ENCODE measurements at places on chromosomes 2 and 18.
A peak's percentile ranks its signal among the peaks of the same experiment; 100 is the strongest.

DNA sequence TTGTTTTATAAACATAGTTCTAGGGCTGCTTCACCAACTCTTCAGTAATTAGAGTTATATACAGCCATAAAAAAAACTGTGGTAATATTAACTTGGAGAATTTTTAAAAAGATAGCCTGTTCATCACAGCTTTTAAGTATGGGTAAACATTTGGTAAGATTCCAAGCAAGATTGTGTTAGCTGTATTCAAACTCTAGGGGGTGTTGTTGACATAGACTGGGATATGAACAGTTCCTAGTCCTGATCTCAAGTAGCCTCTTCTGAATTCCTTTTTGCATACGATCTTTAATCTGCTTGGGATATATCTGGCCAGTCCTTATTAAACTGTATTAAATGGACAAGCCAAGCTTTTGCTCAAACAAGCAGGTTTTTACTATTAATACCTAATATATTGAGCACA lies 13.4 kb downstream of the NOP58 start:
- DNase-seq, result no peak

GRCh38 chr2:88693911-88694414 lies 2.5 kb downstream of the RPIA start:
- no peak for DNase-seq

DNA sequence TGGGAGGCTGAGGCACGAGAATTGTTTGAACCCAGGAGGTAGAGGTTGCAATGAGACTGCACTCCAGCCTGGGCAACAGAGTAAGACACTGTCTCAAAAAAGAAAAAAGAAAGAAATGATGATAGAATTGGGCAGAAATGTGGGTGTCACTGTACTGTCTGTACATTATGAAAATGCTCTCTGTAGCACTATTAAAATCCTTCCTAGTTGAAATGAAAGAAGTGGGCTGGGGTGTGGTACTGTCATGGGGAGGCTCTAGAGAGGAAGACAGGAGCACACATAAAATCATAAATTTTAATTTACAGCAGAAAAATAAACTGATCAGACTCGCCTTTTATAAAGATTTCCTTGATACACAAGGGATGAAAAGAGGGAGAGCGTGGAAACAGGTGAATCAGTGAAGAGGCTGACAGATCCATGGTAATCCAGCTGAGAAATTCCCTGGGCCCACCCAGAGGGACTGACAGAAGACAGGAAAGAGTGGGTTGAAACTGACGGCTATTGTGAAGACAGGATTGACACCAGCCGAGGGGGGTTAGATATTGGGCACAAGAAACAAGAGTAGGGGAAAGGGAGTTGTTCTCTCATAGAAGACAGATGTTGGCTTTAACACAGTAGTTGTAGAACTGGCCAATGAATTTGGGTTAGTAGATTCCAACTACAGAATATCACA lies 96.4 kb upstream of the ATL2 start:
- no peak for DNase-seq

GRCh38 chr2:240889601-240890560 lies 6.1 kb downstream of the MAB21L4 start:
- no peak for DNase-seq

- no peak for DNase-seq
These were observed 11.9 kb upstream of the INHBB start for GRCh38 chr2:120334068-120334467.

GRCh38 chr2:122748552-122749011 lies 993.1 kb downstream of the TSN start:
- no peak for DNase-seq

- no peak for DNase-seq
These were observed 33.7 kb upstream of the NPAS2 start for GRCh38 chr2:100786297-100786658.

GRCh38 chr18:2909431-2910140 lies 62.8 kb downstream of the EMILIN2 start:
- no peak for DNase-seq

GRCh38 chr2:159595410-159596046 lies 20.8 kb downstream of the BAZ2B start:
- no peak for DNase-seq

DNA sequence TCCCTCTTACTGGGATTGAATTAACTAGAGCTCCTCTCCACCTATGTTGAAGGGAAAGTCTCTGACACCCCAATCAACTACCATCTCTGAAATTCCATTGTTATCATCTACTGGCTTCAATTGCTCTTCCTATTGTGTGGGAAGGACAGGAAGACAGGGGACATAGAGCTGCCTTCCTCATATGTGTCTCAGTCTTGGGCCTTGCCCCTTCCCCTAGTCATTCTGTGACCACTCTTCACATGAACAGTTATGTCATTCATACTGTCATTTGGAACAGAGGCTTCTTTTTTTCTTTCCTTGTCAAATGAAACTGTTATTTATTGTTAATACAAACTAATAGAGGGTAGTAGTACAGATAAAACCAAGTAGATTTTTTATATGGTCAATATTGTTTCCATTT lies 69.6 kb upstream of the EMILIN2 start:
- no peak for DNase-seq

GRCh38 chr2:19868224-19868623 lies 33.6 kb downstream of the TTC32 start:
- no peak for DNase-seq

- no peak for DNase-seq
These were observed 72.6 kb upstream of the NOL4 start for GRCh38 chr18:34297287-34297686.

DNA sequence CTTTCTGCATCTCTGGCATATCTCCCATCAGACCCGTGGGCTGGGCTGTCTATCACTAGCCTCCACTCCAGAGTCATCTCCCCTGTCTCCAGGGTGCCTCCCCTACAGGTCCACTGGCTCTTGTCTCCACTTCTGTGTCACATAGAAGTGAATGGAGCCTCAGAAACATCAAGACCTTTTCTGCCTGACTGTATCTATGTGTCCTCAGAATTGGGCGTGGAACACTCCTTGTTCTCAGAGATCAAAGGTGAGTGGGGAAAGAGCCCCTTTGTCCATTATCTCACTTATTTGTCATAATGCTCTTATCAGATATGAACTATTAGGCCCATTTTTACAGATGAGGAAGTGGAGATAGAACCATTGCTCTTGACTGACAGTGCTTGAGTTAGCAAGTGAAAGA lies 211.0 kb downstream of the CYRIA start:
- no peak for DNase-seq

DNA sequence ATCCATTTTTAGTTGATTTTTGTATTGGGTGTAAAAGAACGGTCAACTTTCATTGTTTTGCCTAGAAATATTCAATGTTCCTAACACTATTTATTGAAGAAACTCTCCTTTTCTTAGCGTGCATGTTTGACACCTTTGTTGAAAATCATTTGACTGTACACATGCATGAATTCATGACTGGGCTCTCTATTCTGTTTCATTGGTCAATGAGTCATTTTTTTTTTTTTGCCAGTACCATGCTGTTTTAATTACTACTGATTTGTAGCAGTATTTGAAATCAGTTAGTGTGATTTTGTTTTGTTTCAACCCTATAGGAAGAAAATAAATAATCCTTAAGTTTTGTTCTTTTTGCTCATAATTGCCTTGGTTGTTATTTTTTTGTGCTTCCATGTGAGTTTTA lies 828.7 kb downstream of the SUCLG1 start:
- DNase-seq, result no peak

- DNase-seq, result peak; percentile 6
These were observed 28.0 kb downstream of the PNO1 start for GRCh38 chr2:68185541-68186164.

DNA sequence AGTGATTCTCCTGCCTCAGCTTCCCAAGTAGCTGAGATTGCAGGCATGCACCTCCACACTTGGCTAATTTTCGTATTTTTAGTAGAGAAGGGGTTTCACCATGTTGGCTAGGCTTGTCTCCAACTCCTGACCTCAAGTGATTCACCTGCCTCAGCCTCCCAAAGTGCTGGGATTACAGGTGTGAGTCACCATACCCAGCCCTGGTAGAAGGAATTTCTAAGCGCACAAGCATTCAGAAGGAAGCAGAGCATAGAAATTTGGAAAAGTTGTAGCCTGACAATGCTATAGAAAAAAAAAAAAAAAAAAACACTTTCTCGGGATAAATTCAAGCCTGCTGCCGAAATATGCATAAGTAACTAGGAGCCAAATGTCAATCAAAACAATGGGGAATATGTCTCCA lies 249.4 kb downstream of the GRB14 start:
- no peak for DNase-seq

- DNase-seq, result no peak
These were observed 7.7 kb upstream of the RHBDD1 start for GRCh38 chr2:226828191-226828590.

- DNase-seq, result no peak
These were observed 378.8 kb downstream of the PTPRM start for GRCh38 chr18:7945882-7946281.

- DNase-seq, result no peak
These were observed 7.4 kb downstream of the IL1R2 start for GRCh38 chr2:101998896-101999789.

- DNase-seq, result no peak
These were observed 165.5 kb downstream of the L3MBTL4 start for GRCh38 chr18:6249170-6249569.

DNA sequence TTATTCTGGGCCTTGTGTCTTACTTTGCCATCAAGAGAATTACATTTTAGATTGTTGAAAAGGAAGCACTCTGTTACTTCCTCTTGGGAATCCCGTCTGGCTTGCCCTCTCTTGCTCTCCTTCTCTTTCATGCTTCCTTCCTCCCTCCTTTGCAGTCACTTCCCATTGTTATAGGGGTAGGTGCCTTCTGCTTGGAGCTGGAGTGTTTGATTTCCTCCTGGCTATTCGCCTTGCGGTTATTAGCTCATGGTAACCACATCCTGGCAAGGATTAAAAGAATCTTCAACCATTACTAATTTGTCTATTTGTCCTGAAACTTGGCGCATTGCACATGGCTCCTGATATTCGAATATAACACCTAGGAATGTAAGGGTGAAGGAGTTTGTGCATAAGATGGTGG lies 115.0 kb downstream of the CERS6 start:
- DNase-seq, result no peak

GRCh38 chr2:9385841-9386240 lies 37.5 kb downstream of the ITGB1BP1 start:
- DNase-seq, result no peak

DNA sequence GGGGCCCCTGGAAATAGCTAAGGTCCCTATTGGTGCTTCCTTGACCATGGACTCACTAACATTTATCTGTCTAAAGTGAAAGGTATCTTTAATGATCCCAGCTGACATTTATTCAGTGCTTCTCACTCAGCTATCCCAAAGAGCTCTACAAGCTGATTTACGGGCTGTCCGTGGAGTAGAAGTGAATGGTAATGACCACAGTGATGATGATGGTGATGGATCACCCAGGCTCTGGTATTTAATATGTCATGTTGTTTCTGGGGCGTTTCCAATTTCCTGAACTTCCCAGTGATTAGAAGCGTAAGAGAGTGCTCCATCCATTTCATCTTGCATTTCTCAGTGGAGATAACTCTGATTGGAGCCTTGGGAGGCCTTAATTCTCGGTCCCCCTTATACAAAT lies 304.3 kb downstream of the HRH4 start:
- no peak for DNase-seq

- DNase-seq, result no peak
These were observed 223.5 kb downstream of the NDUFA10 start for GRCh38 chr2:239801404-239802184.

DNA sequence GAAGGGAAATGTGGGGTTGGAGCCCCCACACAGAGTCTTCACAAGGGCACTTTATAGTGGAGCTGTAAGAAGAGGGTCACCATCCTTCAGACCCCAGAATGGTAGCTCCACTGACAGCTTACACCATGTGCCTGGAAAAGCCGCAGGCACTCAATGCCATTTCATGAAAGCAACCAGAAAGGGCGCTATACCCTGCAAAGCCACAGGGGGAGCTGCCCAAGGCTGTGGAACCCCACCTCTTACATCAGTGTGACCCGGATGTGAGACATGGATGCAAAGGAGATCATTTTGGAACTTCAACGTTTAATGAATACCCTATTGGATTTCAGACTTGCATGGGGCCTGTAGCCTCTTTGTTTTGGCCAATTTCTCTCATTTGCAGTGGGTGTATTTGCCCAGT lies 694.7 kb downstream of the CBLN2 start:
- DNase-seq, result no peak

DNA sequence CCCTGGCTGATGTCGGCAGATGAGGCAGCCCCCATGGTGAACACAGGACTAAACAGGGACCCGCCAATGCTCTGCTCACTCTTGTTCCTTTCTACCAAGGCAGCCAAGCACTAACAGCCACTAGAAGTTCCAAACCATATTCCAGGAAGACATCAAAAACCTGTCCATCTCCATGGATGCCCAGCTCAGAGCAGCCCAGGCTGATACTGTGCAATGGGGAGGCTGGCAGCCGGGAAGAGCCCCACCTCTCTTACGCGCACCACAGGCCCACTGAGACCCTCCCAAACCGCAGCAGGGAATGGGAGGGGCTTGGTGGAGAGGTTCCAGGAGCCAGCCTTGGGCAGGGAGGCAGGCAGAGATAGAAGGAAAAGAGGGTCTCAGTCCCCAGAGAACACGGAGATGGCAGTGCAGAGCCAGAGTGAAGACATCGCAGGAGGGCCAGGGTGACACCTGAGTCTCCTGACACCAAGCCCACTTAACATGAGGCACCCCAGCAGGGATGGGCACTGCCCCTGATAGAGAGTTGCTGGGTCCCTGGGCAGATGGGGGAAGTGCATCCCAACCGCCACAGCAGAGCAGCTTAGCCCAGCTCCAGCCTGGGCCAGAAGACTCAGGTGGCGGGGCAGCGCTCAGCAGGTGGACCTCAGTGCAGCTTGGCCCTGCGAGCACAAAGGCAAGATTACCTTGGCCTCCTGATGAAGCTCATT lies 3.4 kb downstream of the HS6ST1 start:
- DNase-seq, result no peak

GRCh38 chr2:46394649-46395510 lies 84.5 kb upstream of the TMEM247 start:
- DNase-seq, result no peak

DNA sequence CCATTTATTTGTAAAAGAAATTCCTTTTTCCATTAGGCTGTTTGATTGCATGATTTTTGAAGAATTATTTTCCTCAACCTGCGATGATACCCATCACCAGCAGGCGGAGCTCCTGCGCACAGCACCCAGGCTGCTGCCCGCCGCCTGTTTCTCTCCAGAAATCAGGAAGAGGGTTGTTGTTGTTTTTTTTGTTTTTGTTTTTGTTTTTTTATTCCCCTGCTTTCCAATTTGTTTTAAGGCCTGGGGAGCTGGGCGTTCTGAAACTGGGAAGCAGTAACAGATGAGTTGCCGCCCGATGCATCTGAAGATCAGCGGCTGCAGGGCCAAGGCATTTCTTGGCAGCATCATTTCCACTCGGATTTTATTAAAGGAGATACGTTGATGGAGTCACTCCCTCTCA lies 132.1 kb downstream of the MBP start:
- DNase-seq, result peak; percentile 21

- no peak for DNase-seq
These were observed 180.7 kb upstream of the ID2 start for GRCh38 chr2:8501061-8501720.

GRCh38 chr2:287471-287885 lies 413 bp downstream of the ALKAL2 start:
- no peak for DNase-seq

GRCh38 chr2:166449439-166449838 lies 44.6 kb downstream of the SCN7A start:
- no peak for DNase-seq
